ENCODE measurements at places on chromosomes 5 and 9.

- no peak for DNase-seq
Measured at GRCh38 chr9:68500457-68501381, 40.0 kb downstream of the TMEM252 start.

- DNase-seq = no peak
Measured at GRCh38 chr5:73438645-73439470, 9.7 kb downstream of the FOXD1 start.

DNA sequence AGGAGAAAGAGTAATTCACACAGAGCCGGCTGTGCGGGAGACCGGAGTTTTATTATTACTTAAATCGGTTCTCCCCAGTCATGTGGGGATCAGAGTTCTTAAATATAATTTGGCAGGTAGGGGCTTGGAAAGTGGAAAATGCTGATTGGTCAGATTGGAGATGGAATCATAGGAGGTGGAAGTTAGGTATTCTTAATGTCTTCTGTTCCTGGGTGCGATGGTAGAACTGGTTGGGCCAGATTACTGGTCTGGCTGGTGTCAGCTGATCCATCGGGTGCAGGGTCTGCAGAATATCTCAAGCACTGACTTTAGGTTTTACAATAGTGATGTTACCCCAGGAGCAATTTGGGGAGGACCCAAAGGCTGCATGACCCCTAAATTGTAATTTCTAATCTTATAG lies 4.6 kb upstream of the CERCAM start:
- no peak for DNase-seq

DNA sequence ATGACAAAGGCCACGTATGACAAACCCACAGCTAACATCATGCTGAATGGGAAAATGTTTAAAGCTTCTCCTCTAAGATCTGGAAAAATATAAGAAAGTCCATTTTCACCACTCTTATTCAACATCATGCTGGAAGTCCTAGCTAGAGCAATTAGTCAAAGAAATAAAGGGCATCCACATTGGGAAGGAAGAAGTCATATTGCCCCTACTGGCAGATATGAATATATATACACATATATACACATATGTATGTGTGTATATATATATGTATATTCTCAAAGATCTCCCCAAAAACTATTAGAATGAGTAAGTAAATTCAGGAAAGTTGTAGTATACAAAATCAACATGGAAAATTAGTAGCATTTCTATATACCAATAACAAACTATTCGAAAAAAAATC lies 17.1 kb downstream of the APBA1 start:
- DNase-seq = no peak

DNA sequence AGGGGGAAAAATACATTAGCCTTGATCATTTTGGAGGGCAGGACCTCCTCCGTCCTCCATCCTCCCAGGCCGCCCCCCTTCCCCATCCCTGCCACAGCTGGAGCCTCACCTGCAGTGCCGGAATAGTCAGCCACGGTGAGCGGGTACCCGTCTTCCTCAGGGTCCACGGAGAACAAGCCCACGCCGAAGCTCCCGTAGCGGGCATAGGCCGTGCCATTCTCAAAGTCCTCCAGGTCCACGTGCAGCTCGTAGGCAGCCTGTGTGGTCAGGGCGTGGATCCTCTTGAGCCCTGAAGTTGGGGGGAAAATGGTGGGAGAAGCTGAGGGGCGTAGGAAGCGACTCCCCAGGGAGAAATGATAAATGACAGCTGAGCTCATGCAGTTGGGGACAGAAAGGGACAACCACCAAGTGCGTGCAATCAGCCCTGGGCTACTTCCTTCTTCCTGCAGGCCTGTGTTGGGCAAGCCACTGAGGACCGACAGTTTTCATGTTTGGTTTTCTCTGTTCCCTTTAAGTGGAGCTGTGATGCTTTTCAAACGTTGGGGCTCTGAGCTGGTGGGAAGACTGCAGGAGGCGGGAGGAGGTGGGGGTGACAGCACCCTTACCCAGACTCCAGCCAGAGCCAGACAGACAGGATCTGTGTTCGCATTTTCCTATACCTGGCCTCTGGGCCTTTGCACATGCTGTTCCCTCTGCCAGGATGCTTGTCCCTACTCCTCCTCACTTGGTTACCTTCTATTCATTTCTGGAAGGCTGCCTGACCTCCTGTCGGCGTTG lies 8.7 kb upstream of the QRFP start:
- no peak for DNase-seq

- no peak for DNase-seq
Measured at GRCh38 chr5:130168211-130168610, 263.9 kb downstream of the CHSY3 start.

Measured in GM10248 (cell line).